ENCODE measurements at places on chromosomes 7 and 10.

GRCh38 chr10:131882151-131882550 is 18.7 kb upstream of the PPP2R2D start:
- no peak for DNase-seq

DNA sequence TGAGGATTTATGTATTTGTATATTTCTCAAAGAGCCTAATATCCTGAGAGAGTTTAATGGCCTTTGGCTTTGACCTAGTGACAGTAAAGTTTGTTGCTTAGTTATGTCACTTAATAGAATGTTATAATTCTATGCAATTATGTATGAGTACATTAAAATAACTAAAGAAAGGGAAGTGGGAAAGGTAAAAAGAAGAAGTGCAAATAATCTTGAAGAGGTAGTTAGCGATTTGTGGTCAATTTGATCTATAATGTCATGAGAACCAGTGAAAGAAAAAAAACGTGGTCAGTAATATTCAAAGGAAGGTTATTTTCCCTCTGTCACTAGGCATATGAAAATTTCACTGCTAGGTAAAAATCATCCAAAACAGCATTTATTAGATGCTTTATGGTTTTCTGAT is 143.4 kb upstream of the LSM8 start:
- DNase-seq, result no peak

DNA sequence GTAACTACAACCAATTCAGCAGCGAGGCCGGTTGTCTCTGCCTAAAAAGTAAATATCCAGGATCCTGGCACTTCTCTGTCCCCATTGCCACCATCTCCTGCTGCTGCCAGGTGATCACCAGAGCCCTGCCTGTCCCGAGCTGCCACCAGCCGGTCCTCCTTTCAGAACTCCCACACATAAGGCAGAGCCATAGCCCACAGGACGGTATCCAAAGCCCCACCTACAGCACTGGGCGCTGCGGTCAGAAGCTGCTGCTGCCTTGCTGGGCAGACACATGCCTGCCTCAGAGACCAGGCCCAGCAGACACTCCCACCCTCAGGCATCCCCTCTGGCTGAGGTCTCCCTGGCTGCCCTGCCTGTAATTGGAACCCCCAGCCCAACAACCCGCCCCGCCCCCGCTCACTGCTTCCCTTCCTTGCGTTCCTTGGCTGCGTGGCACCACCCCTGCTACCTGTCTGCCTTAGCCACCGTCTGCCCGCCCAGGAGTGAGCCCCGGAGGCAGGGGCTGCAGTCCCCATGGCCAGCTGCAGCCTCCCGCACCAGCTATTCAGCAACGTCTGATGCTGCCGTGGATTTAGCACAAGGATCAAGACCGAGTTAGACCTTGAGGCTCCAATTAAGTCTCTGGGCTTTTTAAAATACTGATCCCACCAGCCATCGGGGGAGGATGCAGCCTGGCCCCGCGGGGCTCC is 100.7 kb downstream of the CYTH3 start:
- DNase-seq, result no peak

DNA sequence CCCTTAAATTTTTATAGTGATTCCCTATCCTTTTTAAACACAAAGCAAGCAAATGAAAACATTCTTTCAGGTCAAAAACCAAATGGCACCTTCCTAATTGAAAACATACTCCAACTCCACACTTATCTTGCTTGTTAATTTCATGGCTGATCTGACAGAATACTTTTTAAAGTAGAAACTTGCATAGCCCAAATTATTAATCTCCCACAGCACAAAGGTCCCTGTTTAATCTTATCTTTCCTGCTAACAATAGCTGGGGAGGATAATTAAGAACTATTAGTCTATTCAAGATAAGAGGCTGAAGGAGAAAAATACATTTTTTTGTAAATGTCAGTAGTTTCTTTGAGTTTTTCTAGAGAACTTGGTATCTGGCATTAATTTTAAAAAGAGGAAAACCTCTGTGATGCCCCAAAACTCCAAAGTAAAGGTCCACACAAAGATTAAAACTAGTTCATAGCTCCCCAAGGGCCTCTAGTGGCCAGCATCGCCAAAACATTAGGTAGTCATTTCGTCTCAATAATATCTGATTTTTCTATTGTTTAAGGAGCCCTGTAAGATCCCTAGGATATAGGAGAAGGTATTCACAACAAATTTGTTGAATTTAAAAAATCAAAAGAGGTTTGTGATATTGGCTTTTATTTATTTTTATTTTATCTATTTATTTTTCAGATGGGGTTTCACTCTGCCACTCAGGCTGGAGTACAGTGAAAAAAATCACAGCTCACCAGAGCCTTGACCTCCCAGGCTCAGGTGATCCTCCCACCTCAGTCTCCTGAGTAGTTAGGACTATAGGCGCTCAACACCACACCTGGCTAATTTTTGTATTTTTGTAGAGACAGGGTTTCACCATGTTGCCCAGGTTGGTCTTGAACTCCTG is 14.7 kb downstream of the CDNF start:
- peak; percentile 34 for DNase-seq

- DNase-seq, result no peak
Measured at GRCh38 chr7:158263110-158263963, 324.3 kb downstream of the PTPRN2 start.

Data from stimulated activated naive CD8-positive, alpha-beta T cell treated with anti-CD3 and anti-CD28 coated beads, Interleukin-15, amount 100 ng/mL, for 72 hours (primary cell).